SK-N-SH (cell line): ENCODE measurements at places on chromosomes 2 and 18.

DNA sequence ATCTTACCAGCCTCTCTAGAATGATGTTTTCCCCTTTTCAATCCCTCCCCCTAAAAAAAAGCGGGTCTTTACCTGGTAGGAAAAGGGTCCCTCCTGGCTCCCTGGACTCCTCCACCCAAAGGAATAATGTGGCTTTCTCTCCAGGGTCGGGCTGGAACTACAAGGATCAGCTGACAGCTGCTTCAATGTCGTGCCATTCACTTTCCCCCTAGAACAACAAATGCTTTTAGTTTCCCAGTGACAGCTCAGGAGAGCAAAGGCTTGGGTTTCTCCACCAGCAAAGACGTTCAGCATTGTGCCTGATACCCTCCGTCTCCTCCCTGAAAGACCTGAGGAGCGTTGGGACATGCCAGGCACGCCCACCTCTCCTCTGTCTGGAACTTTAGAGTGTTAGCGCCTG lies 173.8 kb upstream of the SIX3 start:
- DNase-seq, result no peak

DNA sequence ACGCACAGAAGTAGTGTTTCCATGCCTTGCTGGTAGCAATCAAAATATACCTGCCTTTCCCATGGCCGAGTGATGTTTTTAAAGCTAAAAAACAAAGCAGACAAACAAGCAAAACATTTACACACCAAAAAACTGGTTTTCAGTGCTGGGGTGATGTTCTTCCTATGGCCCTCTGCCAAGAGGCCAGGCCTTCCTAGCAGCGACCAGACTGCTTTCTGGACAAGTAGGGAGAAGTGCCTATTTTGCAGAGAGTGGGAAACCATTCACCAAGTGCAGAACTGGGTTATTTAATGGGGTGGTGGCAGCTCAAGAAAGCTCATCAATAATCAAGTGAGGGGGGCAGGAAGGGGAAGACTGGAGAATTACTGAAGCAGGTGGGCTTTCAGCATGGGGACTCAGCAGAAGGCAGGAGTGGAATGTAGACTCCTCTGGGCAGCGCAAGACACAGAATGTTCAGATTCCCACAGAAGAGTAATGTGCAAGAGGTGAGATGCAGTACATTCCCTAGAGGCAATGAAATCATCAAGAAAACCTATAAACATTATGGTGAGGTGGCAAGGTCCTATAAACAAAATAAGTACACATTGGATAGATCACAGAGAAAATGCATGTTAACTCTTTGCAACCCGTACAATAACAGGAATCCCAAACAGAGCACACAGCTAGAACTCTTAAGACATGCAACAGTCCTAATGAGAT lies 44.0 kb downstream of the CPO start:
- peak; percentile 49 for DNase-seq

DNA sequence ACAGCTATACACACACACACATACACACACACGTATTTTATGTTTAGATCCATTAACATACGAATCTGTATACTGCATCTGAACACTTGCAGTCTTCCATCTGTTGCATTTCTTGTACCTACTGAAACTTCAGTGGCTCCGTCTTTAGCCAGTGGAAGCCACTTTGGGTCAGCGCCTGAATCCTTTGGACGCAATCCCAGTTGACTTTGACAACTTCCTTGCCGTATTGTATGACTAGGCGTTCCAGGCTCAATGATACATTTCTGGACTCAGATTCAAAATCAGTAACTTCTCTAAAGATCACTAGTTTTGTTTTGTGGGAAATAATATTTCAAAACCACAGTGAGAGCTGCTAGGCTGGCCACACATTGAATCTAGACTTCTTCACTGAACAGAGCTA lies 101.5 kb upstream of the GPC1 start:
- DNase-seq, result no peak

DNA sequence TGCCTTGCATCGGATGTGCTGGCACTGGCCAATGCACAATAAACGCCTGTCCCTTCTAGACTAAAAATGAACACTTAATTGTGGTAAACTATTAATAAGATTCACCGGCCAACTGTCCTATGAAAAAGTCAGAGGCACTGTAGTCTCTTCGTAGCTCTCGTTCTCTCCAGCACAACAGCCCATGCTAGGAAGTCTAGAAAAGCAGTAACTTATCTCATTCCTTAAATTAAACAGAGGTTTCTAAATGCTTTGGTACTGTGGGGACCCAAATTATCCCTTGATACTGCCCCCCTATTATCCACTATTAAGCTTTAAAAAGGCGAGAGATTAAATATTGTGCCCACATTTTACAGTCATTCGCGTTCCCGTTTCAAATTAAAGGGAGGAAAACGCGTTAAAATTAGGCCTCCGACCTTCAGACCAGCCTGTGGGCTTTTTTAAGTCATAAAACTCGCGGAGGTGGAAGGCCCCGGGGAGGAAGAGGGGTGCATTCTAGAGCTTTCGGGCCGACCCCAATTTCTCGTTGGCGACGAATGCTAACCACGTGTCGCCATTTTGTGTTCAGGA lies 1.5 kb upstream of the PCBP1 start:
- no peak for DNase-seq

- DNase-seq, result peak; percentile 13
Measured at GRCh38 chr18:60452421-60452820, 79.8 kb upstream of the MC4R start.
